ENCODE measurements at places on chromosomes 5 and 9. TPM values are rescaled to one million over a fixed set of nuclear protein-coding genes. Genes with fewer than 3 reads are reported as not detected.

DNA sequence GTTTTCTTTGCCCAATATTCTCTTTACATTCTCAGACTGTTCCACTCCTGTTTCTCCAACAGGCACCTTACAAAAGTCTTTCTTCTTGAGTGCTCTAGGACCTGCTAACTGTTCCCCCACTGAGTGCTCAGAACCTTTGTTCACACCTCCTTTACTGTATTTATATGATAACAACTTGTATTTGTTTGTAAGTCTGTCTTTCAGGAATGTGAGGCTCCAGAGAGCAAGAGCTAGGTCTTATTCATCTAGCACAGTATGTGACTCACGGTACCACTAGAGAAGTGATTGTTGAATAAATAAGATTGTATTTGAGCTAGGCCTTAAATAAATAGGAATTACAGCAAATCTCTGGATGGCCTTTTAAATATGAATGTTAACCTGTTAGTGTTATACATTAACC, 42.5 kb upstream of the MYOT start:
- no peak for DNase-seq

- peak; percentile 34 for DNase-seq
These were observed at the start of gene HAPLN1 for GRCh38 chr5:83720836-83721537. TSS of gene HAPLN1 (minus strand) at chr5:83720855. CDS start at chr5:83673523, 47,332 bp downstream.

DNA sequence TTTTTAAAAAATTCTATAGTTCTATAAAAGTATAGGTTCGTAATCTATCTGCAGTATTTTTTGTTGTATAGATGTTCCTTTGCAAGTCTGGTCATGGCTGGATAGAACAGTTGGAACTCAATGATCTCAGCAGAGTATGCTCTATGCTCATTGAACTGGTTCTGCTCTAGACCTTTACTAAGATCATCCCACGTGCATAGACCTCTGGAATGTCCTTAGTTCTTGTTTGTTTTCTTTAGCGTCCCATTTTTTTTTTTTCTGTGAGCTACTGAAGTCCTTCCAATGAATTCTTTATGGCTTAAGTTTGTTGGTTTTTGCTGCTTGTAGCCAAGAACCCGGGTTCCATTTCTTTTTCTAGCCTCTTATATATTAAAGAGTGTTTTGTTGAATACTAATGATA, 3.5 kb downstream of the TMEM38B start:
- DNase-seq: no peak

- DNase-seq: no peak
These were observed 116.1 kb upstream of the CXCL14 start for GRCh38 chr5:135694906-135695305.

DNA sequence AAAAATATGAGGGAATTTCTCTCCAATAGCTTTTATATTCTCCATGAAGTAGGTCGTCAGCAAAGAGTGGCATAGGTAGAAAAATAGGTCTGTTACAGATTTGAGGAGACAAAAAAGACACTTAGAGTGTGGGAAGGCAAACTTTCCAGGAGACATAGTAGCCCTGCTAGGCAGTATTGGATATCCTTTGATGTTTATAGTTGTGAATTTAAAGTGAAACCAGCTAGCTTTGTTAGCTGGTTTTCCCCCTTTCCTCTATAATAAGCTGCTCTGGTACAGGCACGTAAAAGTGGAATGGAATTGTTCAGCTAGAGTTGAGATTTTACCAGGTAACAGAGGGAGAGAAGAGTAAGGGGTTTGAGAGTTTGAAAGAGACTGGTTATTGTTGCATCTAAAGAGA, 17.1 kb upstream of the APC start:
- no peak for DNase-seq

GRCh38 chr9:98899408-98900056, 44.2 kb upstream of the COL15A1 start:
- no peak for DNase-seq

GAS1 gene
- 1.8 TPM for total RNA-seq
